ENCODE measurements at places on chromosomes 6 and 20. TPM values are rescaled to one million over a fixed set of nuclear protein-coding genes. Genes with fewer than 3 reads are reported as not detected.

- H3K4me3 ChIP-seq, result no peak overlapping the region
- peaks cover 2% of the 10 kb centered on the region for H3K27me3 ChIP-seq
- DNase-seq, result no peak
- no peak overlapping the region for H3K27ac ChIP-seq
- H3K4me1 ChIP-seq, result peaks cover 5% of the 10 kb centered on the region
Measured at GRCh38 chr20:12252793-12253192, 335.1 kb downstream of the BTBD3 start.

GRCh38 chr6:98308564-98308963 lies 525.8 kb upstream of the POU3F2 start:
- H3K4me3 ChIP-seq, result no peak overlapping the region
- no peaks in the 10 kb centered on the region for H3K36me3 ChIP-seq
- no peak for DNase-seq
- H3K4me1 ChIP-seq, result no peaks in the 10 kb centered on the region
- no peak overlapping the region for H3K27ac ChIP-seq

- no peak for DNase-seq
- H3K4me3 ChIP-seq, result no peak overlapping the region
- peaks cover 6% of the 10 kb centered on the region for H3K36me3 ChIP-seq
Measured at GRCh38 chr20:58219342-58219700, 9.1 kb downstream of the ANKRD60 start.

DNA sequence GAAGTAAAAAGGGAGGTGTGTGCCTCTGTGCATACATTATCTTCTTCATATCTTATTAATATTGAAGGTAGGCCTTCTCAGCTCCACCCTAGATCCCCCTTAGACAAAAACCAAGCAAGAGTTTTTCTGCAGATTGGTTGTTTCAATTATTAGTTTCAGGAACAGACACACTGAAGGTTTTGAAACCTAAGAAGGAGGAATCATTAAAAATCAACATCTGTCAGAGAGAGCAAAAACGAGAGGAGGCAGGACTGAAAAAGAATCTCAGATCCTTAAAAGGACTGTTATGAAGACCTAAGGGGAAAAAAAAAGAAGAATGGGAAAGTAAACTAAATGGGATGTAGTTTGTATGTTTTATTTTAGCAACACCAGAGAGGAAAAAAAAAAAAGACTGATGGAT lies 560.8 kb upstream of the JAG1 start:
- H3K4me3 ChIP-seq, result peak overlapping the region; percentile 22
- no peak for DNase-seq
- peaks cover 45% of the 10 kb centered on the region for H3K4me1 ChIP-seq
- no peaks in the 10 kb centered on the region for H3K27me3 ChIP-seq
- peak overlapping the region; percentile 88 for H3K27ac ChIP-seq

DNA sequence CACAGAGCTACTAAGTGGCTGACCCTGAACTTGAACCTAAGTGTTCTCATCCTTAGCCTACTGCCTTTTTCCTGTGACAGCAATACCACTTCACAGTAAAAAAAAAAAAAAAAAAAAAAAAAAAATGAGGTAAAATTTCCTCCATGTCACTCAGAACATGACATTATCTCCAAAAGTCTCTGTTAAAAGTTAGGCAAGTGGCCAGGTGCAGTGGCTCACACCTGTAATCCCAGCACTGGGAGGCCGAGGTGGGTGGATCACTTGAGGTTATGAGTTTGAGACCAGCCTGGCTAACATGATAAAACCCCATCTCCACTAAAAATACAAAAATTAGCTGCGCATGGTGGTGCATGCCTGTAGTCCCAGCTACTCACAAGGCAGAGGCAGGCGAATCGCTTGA lies 11.2 kb upstream of the HDDC2 start:
- H3K27me3 ChIP-seq, result no peaks in the 10 kb centered on the region
- no peak for DNase-seq
- no peaks in the 10 kb centered on the region for H3K36me3 ChIP-seq
- H3K4me1 ChIP-seq, result peaks cover 12% of the 10 kb centered on the region
- H3K4me3 ChIP-seq, result no peak overlapping the region

DNA sequence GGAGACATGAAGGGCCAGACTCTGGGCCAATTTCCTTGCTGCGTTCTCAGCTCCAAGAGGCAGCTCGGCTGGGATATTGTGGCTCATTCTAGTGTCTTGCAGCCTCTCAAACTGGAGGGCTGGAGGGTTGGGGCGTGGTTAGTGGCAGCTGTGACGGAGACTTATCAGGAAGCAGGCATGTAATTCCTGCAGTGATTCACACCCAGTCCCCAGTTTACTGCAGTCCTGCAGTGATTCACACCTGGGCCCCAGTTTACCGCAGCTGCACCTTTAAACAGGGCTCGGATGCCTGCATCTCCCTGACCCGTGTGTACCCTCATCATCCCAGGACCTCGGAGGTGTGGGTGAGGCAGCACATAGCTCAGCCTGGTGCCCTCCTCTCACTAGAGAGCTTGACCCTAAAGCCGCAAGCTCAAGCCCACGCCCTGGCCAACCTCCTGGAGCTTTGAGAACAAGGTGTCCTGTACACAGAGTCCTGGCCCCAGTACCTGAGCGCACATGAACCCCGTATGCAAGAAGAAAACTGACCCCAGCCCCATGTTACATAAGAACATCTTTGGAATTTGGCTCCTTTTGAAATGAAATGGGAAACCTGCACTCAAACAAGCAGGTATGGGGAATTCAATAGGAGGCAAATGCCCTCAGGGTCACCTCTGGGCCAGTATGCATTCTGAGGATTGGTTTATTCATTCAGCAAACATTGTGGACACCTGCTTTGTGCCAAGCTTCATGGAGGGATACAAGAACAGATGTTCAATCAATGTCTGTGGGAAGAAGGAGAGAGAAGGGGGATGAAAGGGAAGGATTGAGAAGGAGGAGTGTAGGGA lies 55.3 kb upstream of the FAM83D start:
- H3K4me3 ChIP-seq, result no peak overlapping the region
- no peaks in the 10 kb centered on the region for H3K36me3 ChIP-seq
- H3K27ac ChIP-seq, result no peak overlapping the region

DNA sequence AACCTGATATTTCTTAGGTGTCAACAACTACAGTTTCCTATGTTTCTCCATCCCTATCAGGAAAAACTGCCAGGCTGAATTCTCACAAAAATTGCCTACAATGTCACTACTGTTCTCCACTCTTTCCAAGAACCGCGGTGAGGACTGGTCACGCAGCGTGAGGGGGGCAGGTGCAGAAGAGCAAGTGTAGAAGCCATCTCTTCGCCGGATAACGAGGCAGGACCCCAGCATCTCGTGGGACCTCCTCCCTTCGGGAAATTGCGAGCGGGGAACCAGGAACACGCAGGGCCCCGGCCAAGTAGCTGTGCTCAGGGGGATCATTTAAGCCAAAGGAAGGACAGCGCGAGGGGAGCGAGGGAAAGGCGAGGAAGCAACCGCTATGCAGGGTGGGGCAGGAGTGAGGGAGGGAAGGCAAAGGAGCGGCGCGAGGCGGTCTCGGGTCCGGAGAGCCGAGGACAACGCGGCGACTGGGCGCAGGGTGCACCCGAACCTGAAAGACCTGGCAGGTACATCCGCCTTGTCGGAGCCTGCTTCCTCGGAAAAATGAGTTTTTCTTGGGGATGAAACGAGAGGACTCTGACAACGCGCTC lies 559 bp downstream of the APMAP start:
- peaks cover 1% of the 10 kb centered on the region for H3K27me3 ChIP-seq
- peaks cover 42% of the 10 kb centered on the region for H3K4me1 ChIP-seq
- peak overlapping the region; percentile 90 for H3K4me3 ChIP-seq
- H3K36me3 ChIP-seq, result no peaks in the 10 kb centered on the region
- peak overlapping the region; percentile 96 for H3K27ac ChIP-seq
- DNase-seq, result no peak

DNA sequence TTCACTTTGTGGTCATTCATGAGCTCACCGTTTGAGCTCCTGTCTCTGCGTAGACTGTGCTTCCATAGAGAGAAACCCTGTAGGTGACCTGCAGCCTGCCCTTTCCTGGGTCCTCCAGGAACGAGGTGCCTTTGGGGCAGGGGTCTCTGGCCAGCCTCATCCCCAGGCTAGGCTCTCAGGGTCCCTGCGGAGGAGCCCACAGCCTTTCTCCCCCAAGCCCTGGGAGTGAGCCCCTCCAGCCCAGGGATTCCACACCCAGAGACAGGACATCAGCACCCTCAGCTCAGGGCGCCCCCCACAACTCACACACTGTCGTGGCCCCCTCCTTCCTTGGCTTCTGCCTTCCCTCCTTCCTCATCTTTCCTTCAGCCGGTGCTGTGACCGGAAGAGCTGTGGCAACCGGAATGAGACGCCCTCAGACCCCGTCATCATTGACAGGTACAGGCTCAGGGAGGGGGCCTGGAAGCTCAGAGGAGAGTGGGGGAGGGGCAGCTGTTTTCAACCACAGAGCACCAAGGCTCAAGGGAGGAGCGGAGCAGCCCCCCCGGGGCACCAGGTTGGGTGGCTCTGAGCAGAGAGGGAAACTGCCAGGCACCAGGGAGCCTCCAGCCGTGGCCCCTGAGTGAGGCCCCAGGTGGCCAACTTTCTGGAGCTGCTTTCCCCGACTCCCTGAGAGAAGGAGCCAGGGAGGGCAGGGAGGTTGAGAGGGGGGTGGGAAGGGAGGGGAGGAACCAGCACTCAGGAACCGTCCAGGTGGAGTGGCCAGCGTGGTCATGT lies 16.8 kb downstream of the EBF4 start:
- H3K27me3 ChIP-seq, result peaks cover 24% of the 10 kb centered on the region
- peak; percentile 52 for DNase-seq
- no peak overlapping the region for H3K27ac ChIP-seq

- no peak overlapping the region for H3K27ac ChIP-seq
- no peaks in the 10 kb centered on the region for H3K27me3 ChIP-seq
- peaks cover 1% of the 10 kb centered on the region for H3K36me3 ChIP-seq
- H3K4me1 ChIP-seq, result peaks cover 14% of the 10 kb centered on the region
- no peak for DNase-seq
Measured at GRCh38 chr6:131816869-131817268, 9.0 kb downstream of the ENPP1 start.

GRCh38 chr20:54345821-54346220 lies 129.6 kb upstream of the DOK5 start:
- peak overlapping the region; percentile 89 for H3K27ac ChIP-seq
- DNase-seq, result no peak
- no peak overlapping the region for H3K4me3 ChIP-seq
- no peaks in the 10 kb centered on the region for H3K27me3 ChIP-seq
- H3K36me3 ChIP-seq, result no peaks in the 10 kb centered on the region

GRCh38 chr20:59810449-59811187 lies 122.8 kb downstream of the SYCP2 start:
- no peaks in the 10 kb centered on the region for H3K36me3 ChIP-seq
- H3K27me3 ChIP-seq, result peaks cover 17% of the 10 kb centered on the region
- no peak overlapping the region for H3K27ac ChIP-seq
- no peak overlapping the region for H3K4me3 ChIP-seq

DNA sequence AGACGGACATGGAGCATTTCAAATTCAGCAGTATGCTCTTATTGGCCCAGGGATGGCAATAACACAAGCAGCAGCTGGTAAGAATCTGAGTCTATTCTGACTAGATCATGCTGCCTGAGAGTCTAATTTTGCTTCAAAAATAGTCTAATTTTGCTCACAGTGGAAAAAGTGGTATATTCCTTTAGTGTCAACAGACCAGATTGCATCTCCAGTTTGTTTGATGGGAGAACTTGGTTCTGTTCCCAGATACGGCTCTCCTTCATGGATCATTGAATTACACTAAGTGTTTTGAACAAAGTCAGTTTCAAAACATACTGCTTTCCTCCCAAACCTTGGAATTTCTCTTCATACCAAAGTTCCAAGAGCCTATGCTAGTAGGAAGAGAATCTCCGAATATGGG lies 586.1 kb downstream of the RNF144B start:
- no peak overlapping the region for H3K27ac ChIP-seq
- no peak overlapping the region for H3K4me3 ChIP-seq
- no peaks in the 10 kb centered on the region for H3K36me3 ChIP-seq
- H3K27me3 ChIP-seq, result no peaks in the 10 kb centered on the region

DNA sequence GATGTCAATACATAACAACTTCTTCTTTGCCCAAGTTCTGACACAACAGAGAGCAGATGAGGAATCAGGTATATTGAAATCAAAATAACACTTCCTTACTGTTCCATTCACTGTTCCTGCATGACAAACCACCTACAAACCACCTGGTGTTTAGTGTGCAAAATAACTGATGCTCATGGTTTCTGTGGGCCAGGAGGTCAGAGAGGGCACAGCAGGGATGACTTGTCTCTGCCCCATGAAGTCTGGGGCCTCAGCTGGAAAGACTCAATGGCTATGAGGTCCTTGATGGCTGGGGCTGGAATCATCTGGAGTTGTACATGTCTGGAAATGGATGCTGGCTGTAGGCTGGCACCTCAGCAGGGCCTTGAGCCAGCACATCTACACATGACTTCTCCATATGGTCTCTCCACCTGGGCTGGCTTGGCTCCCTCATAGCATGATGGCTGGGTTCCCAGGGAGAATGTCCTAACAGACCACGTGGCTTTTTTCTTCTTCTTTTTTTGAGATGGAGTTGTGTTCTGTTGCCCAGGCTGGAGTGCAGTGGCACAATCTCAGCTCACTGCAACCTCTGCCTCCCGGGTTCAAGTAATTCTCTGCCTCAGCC lies 7.4 kb upstream of the COX4I2 start:
- H3K27me3 ChIP-seq, result no peaks in the 10 kb centered on the region
- no peak overlapping the region for H3K27ac ChIP-seq
- DNase-seq, result no peak
- H3K4me1 ChIP-seq, result no peaks in the 10 kb centered on the region

DNA sequence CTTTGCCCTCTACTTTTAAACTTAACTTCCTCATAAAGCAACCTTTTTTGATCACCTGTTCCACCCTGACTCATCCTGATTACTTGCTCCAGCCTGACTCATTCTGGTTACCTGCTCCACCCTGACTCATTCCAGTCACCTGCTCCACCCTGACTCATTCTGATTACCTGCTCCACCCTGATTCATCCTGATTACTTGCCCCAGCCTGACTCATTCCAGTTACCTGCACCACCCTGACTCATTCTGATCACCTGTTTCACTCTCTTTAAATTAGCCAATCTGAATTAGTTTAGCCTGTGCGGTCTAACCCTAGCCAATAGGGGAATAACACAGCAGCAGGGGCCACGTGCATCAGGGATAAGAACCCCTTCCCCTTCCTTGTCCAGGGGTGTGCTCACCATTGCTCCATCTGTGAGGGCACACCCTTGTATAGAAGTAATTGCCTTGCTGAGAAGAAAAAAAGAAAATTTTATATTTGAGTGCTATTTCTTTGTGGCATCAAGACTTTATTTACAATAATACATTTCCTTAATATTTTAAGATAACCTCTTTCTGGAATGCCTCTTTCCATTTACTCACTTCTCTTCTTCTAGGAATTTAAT lies 17.9 kb downstream of the HLA-G start:
- no peak overlapping the region for H3K4me3 ChIP-seq
- H3K27me3 ChIP-seq, result peaks cover 58% of the 10 kb centered on the region
- no peak overlapping the region for H3K27ac ChIP-seq

DNA sequence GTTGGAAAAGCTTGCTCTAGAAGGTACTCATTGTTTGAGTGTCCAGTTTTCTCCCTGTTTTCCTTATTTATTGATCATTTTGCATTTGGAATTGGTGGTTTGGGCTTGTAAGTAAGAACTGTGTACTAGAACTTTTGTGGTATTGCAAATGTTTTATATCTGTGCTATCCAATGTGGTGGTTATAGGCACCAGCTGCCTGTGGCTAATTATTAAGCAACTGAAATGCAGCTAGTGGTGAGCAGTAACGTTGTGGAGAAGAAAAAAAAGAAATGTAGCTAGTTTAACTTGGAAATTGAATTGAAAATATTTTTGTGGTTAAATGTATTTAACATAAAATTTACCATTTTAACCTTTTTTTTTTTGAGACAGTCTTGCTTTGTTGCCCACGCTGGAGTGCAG lies 50.7 kb upstream of the MAPK13 start:
- peaks cover 9% of the 10 kb centered on the region for H3K4me1 ChIP-seq
- peaks cover 54% of the 10 kb centered on the region for H3K36me3 ChIP-seq
- no peak overlapping the region for H3K27ac ChIP-seq
- no peak overlapping the region for H3K4me3 ChIP-seq
- DNase-seq, result no peak

AKIRIN2 gene
- total RNA-seq, result 40.0 TPM

Data from chondrocyte (in vitro differentiated cells).